Aorta (tissue), 5 donors: ENCODE measurements at places on chromosomes 12 and 14. TPM values are rescaled to one million over a fixed set of nuclear protein-coding genes. Genes with fewer than 3 reads are reported as not detected.

NUAK1 gene
- polyA plus RNA-seq: 8.7 TPM

NKX2-1 gene
- not detected for polyA plus RNA-seq

TMPRSS12 gene
- polyA plus RNA-seq: not detected

KRT7 gene
- polyA plus RNA-seq: 82.6 TPM

ERGIC2 gene
- 64.8 TPM for polyA plus RNA-seq

ARID2 gene
- 6.5 TPM for polyA plus RNA-seq

PXMP2 gene
- 23.8 TPM for polyA plus RNA-seq

ERP27 gene
- polyA plus RNA-seq: 0.20 TPM

ISM2 gene
- not detected for polyA plus RNA-seq

SLC7A8 gene
- polyA plus RNA-seq: 8.9 TPM

FAIM2 gene
- 0.05 TPM for polyA plus RNA-seq

ABCC9 gene
- polyA plus RNA-seq: 0.69 TPM

MFAP5 gene
- 11.8 TPM for polyA plus RNA-seq

PTPRB gene
- polyA plus RNA-seq: 0.25 TPM

IL31 gene
- polyA plus RNA-seq: not detected

TAS2R9 gene
- not detected for polyA plus RNA-seq

IAPP gene
- polyA plus RNA-seq: 0.36 TPM

RILPL2 gene
- polyA plus RNA-seq: 25.3 TPM

LUM gene
- 92.4 TPM for polyA plus RNA-seq

IL22 gene
- not detected for polyA plus RNA-seq

RPGRIP1 gene
- polyA plus RNA-seq: not detected

PRIMA1 gene
- 0.38 TPM for polyA plus RNA-seq

TCL1B gene
- polyA plus RNA-seq: not detected

BHLHE41 gene
- 6.3 TPM for polyA plus RNA-seq

SLC25A47 gene
- not detected for polyA plus RNA-seq

LARP4 gene
- polyA plus RNA-seq: 9.3 TPM

CCDC59 gene
- 46.1 TPM for polyA plus RNA-seq

PLXNC1 gene
- 3.4 TPM for polyA plus RNA-seq

PLCZ1 gene
- polyA plus RNA-seq: not detected

GPRC5D gene
- not detected for polyA plus RNA-seq

SCFD1 gene
- polyA plus RNA-seq: 56.5 TPM

EPYC gene
- 0.51 TPM for polyA plus RNA-seq

PARPBP gene
- 1.1 TPM for polyA plus RNA-seq

ALKBH1 gene
- polyA plus RNA-seq: 4.6 TPM

ACOT6 gene
- not detected for polyA plus RNA-seq
